ENCODE measurements at places on chromosomes 5 and 9.

DNA sequence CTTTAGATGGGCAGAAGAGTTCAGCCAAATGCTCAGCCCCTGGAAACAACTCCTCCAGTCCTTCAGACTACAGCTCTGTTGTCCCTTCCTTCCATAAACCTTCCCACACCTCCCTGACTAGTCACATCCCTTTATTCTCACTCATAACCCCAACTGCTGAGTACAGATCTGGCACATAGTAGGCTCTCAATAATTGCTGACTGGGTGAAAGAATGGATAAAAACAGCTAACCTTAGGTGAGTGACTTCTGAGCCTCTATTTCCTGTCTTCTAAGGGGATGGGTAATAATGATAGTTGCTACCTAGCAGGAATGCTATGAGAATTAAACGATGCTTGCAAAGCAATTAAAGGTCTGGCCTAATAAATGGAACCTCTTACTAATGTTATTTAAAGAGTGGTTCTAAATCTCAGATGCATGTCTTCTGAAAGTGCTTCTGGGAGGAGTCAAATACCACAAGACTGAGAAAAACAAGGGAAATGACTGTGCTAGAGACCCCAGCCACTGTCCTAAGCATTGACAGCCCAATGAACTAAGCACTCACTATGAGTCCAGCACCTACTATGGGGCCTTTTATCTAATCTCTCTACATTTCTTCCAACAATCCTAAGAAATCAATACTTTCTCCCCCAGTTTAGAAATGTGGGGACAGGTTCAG lies 2.5 kb upstream of the NR6A1 start:
- H3K27ac ChIP-seq: no peak overlapping the region
- no peaks in the 10 kb centered on the region for H3K36me3 ChIP-seq
- H3K27me3 ChIP-seq: peaks cover 16% of the 10 kb centered on the region
- no peak overlapping the region for H3K4me3 ChIP-seq

DNA sequence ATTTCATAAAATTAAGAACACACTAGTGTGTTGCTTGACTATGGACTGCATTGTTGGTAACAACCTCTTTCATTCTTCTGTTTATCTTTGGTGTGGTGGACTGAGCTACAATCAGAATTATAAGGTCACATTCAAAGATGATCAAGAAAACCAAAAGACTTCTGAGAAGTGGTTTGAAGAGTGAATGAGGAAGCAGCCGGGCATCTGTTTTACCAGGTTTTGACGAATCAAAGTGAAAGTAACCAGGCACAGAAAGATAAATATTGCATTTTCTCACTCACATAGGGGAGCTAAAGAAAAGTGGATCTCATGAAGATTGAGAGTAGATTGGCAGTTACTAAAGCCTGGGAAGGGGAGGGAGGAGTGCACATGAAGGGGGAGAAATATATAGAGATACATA lies 589.1 kb downstream of the ZNF608 start:
- no peaks in the 10 kb centered on the region for H3K36me3 ChIP-seq
- peak; percentile 34 for DNase-seq
- no peaks in the 10 kb centered on the region for H3K27me3 ChIP-seq
- H3K27ac ChIP-seq: no peak overlapping the region
- H3K4me3 ChIP-seq: no peak overlapping the region
- H3K4me1 ChIP-seq: no peaks in the 10 kb centered on the region

DNA sequence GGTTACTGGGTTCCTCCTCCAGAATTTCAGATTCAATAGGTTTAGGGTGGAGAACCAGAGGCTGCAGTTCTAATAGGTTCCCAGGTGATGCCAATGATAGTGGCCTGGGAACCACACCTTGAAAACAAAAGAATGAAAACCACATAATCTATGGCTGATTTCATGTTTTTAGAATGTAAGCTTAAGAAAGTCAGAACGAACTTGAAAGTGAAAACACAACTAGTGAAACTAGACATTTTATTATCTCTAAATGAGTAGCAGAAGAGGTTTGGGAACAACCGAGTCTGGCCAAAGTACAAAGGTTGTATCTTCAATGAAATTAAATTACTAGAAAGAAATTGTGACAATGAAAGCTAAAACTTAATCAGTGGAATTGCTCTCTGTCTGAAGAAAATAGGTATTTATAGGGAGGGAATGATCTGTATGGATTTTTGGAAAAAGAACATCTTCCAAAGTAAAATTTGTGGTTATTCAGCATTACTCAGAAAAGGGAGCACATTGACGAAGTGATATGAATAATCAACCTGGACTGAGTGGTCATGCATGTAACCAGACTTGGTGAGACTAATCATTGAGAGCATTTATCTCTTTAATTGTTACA lies 24.9 kb upstream of the CEP120 start:
- no peak for DNase-seq
- no peaks in the 10 kb centered on the region for H3K27me3 ChIP-seq
- H3K36me3 ChIP-seq: no peaks in the 10 kb centered on the region

DNA sequence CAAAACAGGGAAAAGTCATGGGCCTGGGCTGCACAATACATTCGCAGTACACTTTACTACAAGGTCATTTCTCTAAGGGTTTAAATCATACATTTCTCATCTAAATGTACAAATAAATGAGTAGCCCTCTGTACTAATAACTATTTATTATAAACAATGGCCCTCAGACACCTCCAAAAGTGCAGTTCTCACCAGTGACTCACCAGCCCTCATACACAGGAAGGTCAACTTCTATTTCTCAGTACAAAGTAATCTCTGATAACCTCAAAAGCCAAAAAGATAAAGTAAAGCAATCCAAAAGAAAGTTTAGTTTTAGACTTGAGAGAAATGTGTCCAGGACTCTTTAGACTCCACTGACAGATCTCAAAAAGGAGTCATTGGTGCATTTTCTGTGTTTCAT lies 1258.1 kb upstream of the CDH6 start:
- H3K4me1 ChIP-seq: no peaks in the 10 kb centered on the region
- no peak overlapping the region for H3K4me3 ChIP-seq
- H3K36me3 ChIP-seq: no peaks in the 10 kb centered on the region
- no peak for DNase-seq

DNA sequence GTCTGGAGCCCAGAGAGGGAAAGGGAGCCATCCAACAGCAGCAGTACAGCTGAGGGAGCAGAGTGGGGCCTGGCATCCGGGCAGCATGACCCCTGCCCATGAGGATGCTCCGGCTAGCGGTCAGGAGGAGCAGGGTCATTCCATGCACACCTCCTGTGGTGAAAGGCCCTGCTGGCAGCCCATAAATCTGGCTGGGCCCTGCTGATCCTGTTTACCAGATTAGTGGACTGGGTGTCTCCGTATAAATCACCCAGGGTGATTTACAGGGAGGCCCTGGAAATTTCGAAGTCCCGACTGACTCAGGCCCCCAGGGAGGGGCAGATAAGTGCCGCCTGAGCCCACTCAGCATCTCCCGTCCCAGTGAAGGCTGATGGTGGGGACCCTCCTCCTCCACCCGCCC lies 117.6 kb upstream of the HAND1 start:
- DNase-seq: no peak
- no peaks in the 10 kb centered on the region for H3K36me3 ChIP-seq
- H3K4me1 ChIP-seq: no peaks in the 10 kb centered on the region
- H3K27ac ChIP-seq: no peak overlapping the region
- peaks cover 10% of the 10 kb centered on the region for H3K27me3 ChIP-seq

DNA sequence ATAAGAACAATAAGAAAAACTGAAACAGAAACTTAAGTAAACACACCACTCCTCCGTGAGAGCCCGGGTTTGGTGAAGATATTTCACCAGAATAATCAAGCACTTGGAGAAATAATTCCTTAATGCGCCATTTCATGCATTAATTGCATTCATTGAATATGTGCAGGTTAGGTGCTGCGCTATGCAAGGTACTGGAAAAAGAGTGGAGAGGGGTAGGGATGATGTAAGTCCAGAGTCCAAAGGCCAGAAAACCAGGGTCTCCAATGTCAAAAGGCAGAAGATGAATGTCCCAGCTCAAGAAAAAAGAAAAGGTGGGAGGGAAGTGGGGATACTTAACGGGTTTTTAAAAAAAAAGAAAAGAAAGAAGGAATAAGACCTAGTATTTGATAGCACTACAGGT lies 669 bp upstream of the ZFP37 start:
- no peaks in the 10 kb centered on the region for H3K36me3 ChIP-seq
- no peaks in the 10 kb centered on the region for H3K27me3 ChIP-seq
- H3K4me3 ChIP-seq: no peak overlapping the region
- H3K4me1 ChIP-seq: no peaks in the 10 kb centered on the region
- H3K27ac ChIP-seq: no peak overlapping the region
- no peak for DNase-seq

DNA sequence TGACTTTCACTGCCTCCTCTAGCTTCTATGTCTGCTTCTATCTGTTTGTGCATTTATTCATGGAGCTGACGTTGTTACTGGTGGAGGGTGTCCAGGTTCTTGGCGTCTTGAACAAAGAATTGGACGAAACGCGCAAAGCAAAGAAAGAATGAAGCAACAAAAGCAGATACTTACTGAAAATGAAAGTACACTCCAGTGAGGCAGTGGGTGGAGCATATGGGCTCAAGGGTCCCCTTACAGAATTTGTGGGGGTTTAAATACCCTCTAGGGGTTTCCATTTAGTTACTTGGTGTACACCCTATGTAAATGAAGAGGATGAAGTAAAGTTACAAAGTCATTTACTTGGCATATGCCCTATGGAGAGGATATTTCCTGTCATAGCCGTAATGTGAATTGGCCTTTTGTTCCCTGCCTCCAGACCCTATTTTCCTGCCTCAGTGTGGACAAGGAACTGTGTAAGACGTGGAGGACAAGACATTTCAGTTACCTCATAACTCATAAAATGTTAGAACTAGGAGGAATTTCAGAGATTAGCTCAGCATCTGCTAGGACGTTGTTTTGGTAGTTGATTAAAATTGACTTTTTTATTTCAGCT lies 3.1 kb downstream of the POLR3G start:
- H3K27me3 ChIP-seq: no peaks in the 10 kb centered on the region
- peak; percentile 9 for DNase-seq
- no peaks in the 10 kb centered on the region for H3K36me3 ChIP-seq

DNA sequence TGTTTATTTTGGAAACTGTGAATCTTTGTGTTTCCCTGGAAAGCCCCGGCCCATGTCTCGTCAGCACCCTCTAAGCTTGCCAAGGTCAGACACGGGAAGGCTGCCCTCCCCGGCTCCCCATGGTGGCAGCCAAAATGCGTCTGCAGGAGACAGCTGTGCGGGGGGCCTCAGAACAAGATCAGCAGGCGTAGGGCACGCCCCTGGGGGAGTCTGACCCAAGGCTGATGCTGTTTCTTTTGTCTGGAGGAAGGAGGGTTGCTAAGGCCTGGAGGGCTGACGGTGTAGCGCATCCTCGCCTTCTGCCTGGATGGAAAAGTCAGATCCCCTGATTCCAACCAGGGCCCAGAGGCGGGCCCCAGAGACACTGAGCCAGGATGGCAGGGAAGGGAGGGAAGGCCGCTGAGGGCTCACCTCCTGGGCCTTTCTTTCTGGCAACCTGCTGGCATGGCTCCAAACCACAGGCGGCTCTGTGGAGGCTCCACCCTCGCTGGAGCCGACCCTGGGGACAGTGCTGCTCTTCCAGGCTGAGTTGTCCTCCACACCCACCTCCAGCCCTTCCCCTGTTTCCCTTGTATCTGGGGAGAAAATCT lies 57.2 kb downstream of the OLFM1 start:
- H3K4me1 ChIP-seq: no peaks in the 10 kb centered on the region
- no peak overlapping the region for H3K27ac ChIP-seq
- no peaks in the 10 kb centered on the region for H3K36me3 ChIP-seq
- H3K27me3 ChIP-seq: no peaks in the 10 kb centered on the region
- H3K4me3 ChIP-seq: no peak overlapping the region
- no peak for DNase-seq

DNA sequence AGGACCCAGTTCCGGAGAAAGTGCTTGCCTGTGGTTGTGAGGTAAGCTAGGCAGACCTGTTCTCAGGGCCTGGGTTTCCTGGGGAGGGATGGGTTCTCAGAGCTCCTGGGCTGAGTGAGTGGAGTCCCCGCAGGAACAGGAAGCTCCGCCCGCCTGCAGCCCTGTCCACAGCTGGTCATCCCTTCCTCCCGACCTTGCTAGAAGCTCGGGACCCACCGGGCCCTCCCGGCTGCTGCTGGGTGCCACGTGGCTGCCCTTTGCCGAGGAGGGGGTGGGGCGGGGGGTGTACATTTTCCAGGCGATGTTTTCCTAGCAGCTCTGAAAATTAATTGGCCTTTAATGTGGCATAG lies 198.1 kb downstream of the C9orf50 start:
- no peak overlapping the region for H3K27ac ChIP-seq
- peak; percentile 34 for DNase-seq
- no peaks in the 10 kb centered on the region for H3K27me3 ChIP-seq
- H3K4me3 ChIP-seq: no peak overlapping the region

DNA sequence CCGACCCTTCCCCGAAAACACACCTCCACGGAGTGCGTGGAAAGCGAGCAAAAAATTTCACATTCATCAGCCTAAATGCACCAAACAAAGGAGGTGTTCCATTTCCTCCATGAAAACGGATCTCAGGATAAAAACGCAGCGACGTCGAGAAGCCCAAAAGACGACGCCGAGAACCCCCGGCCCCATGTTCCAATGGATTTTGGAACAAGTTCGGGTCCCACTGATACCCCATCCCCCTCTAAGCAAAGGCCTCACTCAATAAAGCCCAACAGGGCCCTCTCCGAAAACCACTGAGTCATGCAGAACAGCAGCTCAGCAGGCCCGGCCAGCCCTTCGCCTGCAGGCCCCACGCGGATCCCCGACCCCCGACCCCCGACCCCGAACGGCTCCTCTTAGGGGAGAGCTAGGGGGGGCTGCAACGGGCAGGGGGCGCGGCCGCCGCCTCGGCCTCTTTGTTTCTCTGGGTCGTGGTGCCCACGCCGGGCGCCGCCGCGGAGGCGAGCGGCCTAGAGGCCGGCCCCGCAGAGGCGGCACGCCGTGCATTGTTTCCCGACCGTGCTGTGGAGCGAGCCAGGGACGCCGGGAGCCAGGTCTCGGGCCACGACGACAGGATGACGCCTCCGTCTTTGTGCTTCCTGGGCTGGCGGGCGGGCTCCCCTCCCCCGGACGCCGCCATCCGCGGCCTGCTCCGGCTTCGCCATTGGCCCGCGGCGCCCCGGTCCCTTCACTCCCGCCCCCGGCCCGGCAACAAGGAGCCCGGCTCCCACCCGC lies 915 bp downstream of the ZFAND5 start:
- no peaks in the 10 kb centered on the region for H3K27me3 ChIP-seq
- H3K36me3 ChIP-seq: peaks cover 34% of the 10 kb centered on the region
- H3K4me1 ChIP-seq: no peaks in the 10 kb centered on the region
- H3K27ac ChIP-seq: peak overlapping the region; percentile 80
- DNase-seq: peak; percentile 66
- H3K4me3 ChIP-seq: peak overlapping the region; percentile 80

- H3K27ac ChIP-seq: no peak overlapping the region
- H3K4me1 ChIP-seq: peaks cover 18% of the 10 kb centered on the region
- H3K27me3 ChIP-seq: peaks cover 5% of the 10 kb centered on the region
- peaks cover 50% of the 10 kb centered on the region for H3K36me3 ChIP-seq
- DNase-seq: no peak
- H3K4me3 ChIP-seq: no peak overlapping the region
Observed at GRCh38 chr9:133463864-133464615, 4.3 kb downstream of the CACFD1 start.
